ENCODE measurements at places on chromosomes 4 and X. TPM values are rescaled to one million over a fixed set of nuclear protein-coding genes. Genes with fewer than 3 reads are reported as not detected.

DNA sequence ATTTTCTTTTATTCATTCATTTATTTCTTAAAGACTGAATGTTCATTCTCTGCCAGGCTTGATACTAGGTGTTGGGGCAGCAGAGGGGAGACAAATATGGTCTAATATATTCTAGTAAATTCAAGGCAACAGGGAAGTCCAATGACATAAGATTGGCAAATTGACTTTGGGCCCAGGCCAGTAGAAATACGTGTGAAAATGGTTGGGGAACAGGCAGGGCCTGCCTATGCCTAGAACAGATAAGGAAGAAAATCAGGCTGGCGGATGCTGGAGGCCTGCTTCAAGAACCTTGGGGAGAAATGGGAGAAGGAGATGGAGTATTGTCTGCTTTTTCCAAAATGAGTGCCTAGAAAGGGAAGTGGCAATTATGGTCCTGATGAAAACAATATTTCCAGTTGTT lies 108.6 kb downstream of the RTL5 start:
- DNase-seq, result no peak

DNA sequence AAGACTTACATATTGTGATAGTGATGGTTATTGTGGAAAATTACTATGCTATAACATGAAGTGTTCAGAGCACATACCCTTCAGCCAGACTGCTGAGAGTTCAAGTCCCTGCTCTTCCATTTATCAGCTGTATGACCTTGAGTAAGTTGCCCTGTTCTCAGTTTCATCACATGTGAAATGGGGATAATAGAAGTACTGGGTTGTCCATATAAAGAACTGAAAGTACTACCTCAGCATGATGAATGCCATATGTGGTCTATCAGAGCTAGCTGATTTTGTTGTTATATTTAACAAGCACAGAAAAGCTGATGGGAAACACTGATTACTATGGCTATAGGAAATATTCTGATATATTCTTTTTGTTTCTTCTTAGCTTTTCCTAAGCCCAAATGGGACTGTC lies 115.6 kb downstream of the REPS2 start:
- no peak for DNase-seq

- no peak for DNase-seq
These were observed 54.1 kb upstream of the AP1S2 start for GRCh38 chrX:15908603-15909290.

DNA sequence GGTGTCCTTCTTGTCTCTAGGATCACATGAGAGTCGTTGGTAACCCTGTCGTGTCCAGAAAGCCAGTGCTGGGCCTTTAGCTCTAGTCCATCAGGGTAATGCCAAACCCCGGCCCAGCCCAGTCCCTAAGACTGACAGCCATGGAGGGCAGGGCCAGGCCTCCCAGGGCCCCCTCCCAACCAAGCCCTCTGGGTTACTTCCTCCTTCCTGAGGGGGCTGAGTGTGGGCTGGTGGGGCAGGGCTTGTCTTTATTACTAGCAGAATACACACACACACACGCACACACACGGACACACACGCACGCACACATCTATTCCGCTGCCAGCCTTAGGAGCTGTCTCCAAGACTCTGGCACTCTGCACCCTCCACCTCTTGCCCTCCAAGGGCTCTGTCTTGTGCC lies 35.6 kb upstream of the CDKN2AIP start:
- DNase-seq, result peak; percentile 92

DNA sequence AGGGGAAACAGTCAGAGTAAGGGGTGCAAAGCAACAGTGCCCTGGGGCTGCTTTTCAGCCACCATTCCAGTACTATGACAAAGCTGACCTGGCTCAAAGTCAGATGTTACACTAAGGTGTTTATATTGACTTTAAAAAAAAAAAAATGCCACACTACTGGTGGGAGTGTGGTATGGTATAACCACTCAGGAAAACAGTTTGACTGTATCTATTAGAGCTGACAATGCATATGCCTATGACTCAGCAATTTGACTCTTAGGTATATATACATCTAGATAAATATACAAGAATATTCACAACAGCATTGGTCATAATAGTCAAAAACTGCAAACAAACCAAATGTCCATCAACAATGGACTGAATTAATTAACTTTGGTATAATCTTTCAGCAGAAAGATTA lies 15.0 kb downstream of the ASB9 start:
- DNase-seq, result no peak

GRCh38 chrX:155841232-155841631 lies 39.9 kb upstream of the VAMP7 start:
- no peak for DNase-seq

DNA sequence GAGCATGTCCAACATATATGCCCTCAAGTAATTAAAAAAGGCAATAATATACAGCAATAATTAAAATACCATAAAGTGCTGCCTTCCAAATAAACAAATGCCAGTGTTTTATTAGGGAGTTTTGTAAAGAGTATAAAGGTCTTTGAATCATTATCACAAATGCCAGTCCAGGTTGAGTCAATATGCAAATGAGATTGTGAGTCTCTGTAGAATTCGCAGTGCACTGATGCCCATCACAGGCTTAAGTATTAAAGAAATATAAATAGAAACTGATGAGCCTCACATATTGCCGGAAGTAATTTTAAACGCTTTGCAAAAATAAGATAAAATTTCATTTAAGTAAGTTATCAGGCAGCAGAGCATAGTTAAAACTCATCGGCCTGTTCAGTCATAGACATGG lies 205.0 kb upstream of the TECRL start:
- no peak for DNase-seq

DNA sequence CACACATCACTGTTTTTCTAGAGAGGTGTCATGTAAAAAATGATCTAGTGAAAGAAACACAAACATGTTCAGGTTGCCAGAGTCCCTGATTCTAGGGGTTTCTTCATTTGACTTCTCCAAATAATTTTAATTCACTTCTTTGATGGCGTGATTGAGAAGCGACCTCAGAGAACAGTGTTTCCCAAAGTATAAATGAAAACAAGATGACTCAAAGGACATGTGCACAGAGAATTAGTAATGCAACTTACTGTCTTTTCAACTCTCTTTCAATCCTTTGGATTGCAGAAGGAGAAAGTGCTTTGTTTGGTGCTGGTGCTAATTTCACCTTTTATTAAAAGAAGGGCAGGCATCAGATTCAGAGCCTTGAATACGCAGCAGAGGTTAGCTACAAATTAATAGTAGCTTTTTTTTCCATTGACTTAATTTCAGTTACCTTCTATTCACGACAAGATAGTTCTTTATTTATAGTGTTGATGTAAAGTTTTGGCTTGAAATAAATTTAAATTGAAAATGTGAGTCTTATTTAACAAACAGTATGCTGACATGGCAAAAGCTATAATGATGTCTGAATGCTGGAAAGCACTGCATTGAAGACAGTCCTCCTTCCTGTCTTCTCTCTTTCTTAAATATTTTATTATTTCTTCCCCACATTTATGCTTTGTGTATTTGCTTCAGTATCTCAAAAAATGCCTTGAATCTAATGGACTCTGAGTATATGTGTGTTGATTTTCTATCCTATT lies 85.1 kb downstream of the SLC10A7 start:
- no peak for DNase-seq

- no peak for DNase-seq
These were observed 4.6 kb downstream of the HMX1 start for GRCh38 chr4:8866828-8867623.

DNA sequence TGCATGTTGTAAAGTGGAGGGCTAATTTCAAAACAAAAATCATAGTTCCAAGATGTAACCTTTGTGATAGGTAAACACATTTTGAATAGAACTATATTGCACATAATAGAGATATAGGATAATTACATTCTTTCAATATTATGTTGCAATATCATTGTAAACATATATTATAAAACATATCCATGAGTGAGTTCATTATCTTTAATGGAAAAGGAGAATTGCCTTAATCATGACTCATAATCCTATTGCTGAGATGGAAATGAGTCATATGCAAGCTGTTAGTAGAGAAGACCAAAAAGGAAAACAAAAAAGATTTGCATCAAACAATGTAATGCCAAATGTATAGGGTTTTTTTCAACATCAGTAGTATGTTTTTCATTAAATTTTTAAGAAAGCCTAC lies 73.7 kb upstream of the WDR44 start:
- no peak for DNase-seq

Gene SHISA3
- 0.52 TPM for total RNA-seq

Gene FATE1
- not detected for total RNA-seq

Gene GPC3
- 2.9 TPM for total RNA-seq

Gene ZXDB
- total RNA-seq, result 7.5 TPM

Gene MID1
- total RNA-seq, result 40.1 TPM

Data from left colon (tissue), 2 donors.